ENCODE measurements at places on chromosomes 16 and 17.

DNA sequence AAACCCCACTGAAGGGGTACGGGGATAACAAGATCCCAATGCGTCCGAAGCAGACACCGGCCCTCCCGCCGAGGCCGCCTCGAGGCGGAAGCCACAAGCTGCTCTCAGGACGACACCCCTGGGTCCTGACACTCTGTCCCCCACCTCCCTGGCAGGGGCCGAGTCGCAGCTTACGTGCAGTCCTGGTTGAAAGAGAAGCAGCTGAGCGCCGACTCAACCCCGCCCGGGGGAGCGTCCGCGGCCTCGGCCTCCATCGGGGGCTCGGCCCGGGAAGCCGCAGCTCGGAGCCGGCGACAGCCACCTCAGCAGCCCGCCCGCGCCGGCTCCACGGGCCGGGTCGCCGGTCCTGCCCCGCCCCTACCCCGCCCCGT, at the start of gene WIPI1:
Gene WIPI1 (minus strand): TSS at position 329 of the 371 bp plus-strand sequence. CDS start 75 bp downstream, at position 254.
- no peak for DNase-seq

DNA sequence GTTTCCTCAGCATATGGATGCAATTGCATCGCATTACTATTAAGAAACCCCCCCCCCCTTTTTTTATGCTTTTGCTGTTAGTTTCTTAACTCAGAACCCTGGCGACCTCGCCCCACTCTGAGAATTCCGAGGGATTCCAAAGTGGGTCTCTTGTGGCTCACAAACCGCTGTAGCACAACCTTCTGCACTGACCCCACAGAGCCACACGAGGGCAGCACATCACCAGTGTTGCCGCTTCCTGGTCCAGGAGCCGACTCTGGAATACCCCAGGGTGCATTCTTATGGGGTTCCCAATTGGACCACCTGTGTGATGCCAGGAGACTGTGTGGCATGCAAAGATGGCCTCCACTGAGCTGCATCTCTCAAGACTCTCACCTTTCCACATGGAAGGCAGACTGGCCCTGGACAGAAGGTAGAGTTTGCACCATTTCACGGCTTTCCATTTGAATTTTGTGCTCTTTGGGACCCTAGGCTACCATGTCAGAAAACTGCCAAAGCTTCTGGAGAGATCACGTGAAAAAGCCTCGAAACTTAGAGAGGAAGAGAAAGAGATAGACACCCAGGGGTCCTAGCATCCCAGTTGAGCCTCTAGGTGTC, 432.7 kb upstream of the ASIC2 start:
- peak; percentile 30 for DNase-seq

DNA sequence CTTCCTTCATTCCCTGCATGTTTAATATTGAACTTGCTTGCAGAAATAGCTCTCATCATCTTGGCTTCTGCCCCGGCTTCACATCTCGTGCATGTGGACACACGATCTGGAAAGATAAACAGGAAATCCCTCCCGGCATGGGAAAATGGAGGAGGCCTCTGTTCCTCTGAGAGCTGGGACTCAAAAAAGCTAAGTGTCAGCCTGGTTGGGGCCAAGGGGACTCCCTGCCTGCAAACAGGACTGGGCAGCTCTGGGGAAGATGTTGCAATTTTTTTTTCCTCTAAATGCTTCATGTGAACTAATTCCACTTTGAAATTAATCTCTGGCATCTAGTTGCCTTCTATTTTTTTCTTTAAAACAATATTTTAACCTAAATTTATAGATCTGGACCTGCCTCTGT, 24.8 kb downstream of the ITPRIPL2 start:
- DNase-seq: no peak

- no peak for DNase-seq
Observed at GRCh38 chr17:77606865-77607210, 351.7 kb upstream of the TNRC6C start.

DNA sequence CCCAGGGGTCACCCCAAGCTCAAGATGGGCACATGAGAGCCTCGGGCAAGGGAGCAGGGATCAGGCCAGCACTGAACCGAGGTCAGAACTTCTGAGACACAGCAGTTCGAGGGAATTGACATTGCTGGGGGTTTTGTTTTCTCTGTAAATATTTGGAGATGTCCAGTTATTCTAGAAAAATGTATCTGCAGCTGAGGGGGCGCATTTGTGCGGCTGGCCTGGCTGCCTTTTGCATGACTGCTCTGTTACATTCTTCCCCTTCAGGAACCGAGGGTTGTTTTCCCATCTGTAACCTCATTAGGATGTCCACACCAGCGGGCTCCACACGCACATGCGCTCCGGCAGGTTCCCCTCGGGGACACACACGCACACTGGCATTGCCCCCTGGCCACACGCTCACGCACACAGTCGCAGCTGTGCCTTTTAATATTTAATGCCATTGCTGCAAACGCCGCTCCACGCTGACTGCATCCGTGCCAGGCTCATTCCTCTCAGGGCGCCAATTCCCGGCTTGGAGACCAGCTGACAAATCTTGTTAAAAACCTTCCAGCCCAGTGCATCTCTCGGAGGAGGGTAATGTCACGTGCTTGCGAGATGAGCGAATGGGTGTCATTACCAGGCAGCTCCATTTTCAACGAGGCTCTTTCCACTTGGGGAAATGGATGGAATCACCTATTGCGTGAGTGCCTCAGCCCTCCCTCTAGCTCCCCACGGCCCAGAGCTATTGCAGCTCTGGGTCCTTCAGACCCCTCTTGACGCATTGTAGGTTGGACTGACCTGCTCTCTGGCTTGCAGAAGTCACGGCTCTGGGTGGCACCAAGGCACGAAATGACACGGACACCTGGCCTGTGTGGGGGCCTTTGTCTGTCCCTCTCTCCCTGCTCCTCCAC, 13.1 kb downstream of the CCR7 start:
- DNase-seq: no peak

DNA sequence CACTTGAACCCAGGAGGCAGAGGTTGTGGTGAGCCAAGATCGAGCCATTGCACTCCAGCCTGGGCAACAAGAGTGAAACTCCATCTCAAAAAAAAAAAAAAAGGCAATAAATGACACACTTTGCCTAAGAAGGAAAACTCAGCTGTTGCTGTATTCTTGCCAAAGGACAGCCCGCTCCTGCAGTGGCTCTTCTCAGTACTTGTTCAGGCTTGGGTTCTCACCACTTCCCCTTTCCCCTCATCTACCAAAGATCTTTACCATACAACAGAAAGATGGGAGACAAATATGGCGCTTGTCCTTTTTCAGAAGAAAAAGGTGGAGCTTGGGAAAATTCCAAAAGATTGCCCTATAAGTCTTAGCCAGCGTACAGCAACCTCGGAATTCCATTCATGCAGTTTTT, 58.5 kb downstream of the MYH13 start:
- DNase-seq: no peak

DNA sequence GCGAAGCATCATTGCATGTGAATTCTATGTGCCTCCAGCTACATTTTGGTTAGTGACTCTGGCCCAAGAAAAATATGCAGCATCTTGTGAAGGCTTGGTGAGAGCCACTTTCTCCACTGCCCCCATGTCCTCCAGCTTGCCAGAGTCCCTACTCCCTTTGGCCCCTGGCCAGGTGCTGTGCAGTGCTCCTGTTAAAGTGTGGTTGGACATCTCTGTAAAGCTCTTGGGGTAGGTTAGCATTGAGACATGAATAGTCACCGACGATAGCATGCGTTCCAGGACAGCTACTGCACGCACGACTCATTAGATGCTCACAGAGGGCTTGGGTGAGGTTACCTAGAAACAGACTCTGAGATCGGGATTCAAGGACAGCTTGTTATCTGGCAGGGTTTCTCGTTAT, 48.6 kb downstream of the FOXL1 start:
- no peak for DNase-seq

- no peak for DNase-seq
Observed at GRCh38 chr16:65547772-65548446, 426.0 kb upstream of the CDH11 start.

DNA sequence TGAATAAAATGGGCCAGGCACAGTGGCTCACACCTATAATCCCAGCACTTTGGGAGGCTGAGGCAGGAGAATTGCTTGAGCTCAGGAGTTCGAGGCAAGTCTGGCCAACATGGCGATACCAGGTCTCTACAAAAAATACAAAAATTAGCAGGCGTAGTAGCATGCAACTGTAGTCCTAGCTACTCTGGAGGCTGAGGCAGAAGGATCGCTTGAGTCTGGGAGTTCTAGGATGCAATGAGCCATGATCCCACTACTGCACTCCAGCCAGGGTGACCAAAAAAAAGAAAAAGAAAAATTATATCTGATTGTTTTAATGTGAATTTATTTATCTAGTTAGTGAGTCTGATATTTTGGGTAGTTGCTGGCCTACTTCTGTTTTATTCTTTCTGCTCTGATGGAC, 7.0 kb downstream of the IL34 start:
- DNase-seq: no peak

GRCh38 chr16:66121466-66121865, 245.0 kb upstream of the CDH5 start:
- no peak for DNase-seq

DNA sequence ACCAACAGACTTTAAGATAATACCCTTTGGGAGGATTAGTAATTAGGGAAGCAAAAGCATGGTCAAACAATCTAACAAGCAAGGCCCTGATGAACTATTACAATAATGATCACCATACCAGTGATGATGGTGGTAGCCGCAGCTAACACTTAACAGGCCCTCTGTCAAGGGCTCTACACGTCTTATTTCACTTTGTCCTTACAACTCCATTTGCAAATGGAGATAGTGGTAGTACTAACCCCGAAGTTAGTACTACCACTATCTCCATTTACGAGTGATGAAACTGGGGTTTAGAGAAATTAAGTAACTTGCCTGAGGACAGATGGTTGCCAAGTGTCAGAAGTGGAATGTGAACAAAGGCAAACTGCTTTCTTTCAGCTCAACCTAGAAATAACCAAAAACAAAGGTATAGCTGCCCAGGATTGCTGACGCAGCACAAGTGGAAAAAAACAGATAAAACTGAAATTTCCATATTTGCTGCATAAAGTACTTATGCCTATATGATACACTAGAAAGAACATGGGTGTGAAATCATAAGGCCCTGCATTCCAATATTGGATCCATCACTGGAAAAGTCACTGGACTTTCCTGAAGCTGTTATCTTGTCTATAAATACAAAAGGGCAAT, 24.6 kb downstream of the CEP112 start:
- DNase-seq: no peak

DNA sequence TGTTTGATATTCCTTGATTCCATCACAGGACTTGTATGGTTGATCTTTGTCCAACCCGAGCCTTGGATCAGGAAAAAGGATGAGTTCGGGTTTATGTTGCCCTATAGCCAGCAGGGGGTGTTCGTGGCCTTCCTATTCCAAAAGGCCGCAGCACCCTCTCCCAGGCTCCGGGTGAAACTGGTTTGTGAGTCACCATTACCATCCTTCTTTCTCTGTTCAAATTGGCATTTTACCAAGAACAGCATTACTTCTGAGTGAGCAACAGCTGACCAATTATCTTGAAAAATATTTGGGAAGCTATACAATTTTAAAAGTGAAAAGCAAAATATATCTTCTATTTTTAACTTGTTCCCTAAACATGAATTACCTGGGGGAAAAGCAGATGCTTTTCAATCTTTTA, 24.3 kb upstream of the KRT20 start:
- peak; percentile 43 for DNase-seq

GRCh38 chr17:15900871-15901270, 44.1 kb upstream of the ADORA2B start:
- DNase-seq: no peak

- no peak for DNase-seq
Observed at GRCh38 chr16:560204-560700, at the start of gene PRR35. TSS of gene PRR35 (plus strand) at chr16:560394. CDS start at chr16:563295, 2,901 bp downstream.

DNA sequence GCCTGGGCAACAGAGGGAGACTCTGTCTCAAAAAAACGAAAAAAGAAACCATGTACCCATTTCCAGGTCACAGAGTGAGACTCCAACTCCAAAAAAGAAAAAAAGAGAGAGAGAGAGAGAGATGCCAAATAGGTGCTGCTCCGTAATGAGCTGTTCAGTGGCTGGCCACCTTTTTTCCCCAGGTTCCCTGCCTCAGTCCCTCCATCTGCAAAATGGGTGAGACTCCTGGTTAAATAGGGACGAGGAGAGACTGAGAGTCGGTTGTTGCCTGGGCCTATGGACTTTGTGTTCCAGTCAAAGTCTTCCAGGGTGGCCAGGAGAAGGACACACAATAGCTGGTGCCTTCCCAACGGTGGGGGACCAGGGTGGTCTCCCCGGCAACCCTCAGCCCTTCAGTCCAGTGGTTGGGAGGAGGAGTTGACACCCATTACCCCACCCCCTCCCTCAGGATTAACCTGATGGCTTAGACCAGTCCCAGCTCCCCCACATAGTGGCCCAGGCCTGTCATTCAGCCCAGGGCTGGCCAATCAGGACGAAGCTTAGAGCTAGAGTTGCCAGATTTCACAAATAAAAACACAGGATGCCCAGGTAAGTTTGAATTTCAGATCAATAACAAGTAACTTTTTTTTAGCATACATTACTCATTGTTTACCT, 258.2 kb downstream of the PARN start:
- DNase-seq: peak; percentile 11

DNA sequence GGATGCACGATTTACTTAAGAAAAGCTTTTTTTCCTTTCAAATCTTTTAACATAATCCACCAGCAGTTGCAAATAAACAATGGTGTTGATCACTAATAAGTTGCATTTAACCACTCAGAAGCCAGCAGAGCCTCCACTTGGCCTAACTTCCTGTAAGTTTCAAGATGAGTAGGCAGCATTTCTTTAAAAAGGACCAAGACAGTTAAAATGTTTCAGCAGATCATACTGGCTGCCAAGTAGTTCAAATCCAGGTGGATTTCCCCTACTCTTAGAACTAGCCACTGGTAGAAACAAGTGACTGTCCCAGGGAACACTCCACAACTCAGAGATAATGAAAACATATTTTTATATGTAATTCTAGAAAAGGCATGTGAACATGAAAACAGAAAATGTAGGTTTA, 17.0 kb upstream of the RFFL start:
- no peak for DNase-seq

DNA sequence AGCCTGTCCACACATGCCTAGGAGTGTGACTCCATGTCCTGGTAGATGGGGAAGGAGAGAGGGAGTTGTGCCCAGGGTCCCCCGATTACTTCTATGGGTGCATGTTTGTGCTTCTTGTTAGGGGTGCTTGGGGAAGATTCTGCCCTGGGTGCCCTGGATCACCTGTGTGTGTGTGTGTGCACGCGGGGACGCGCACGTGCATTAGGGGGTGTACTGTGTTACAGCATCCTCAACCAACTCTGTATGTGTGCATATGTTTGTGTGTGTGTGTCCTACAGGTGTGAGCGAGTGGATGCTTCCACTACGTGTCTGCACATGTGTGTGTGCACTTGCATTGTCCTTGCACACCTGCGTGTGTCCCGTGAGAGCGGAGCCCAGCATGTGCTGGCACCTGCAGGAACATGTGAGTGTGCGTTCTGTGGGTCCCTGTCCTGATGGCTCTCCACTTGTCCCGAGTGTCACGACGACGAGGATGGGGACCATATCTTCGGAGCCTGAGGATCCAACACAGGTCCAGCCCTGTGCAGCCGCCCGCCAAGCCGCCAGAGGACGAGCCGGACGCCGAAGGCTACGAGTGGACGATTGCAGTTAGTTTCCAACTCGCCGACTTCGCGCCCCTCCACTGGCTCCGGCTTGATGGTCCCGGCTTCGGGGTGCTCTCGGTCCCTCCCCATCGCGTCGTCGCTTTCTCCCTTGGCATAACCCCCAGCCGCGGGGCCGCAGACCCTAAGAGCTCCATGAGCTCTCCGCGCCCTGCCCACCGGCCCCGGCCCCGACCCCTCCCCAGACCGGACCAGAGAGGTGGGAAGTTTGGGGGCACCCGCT, 6.0 kb upstream of the TBC1D3B start:
- no peak for DNase-seq

- peak; percentile 63 for DNase-seq
Observed at GRCh38 chr16:495127-495748, 32.3 kb upstream of the CAPN15 start.

GRCh38 chr17:74231928-74232907, 18.8 kb downstream of the TTYH2 start:
- no peak for DNase-seq
